ENCODE measurements at places on chromosomes 3 and 15.
A peak's percentile ranks its signal among the peaks of the same experiment; 100 is the strongest.

- no peak for DNase-seq
Measured at GRCh38 chr3:62718011-62718410, 157.2 kb downstream of the CADPS start.

- no peak for DNase-seq
Measured at GRCh38 chr3:85161544-85161943, 202.8 kb downstream of the CADM2 start.

GRCh38 chr3:62036726-62037125, 336.6 kb downstream of the FEZF2 start:
- DNase-seq: no peak

GRCh38 chr15:95557226-95558046, 773.1 kb upstream of the NR2F2 start:
- DNase-seq: no peak

DNA sequence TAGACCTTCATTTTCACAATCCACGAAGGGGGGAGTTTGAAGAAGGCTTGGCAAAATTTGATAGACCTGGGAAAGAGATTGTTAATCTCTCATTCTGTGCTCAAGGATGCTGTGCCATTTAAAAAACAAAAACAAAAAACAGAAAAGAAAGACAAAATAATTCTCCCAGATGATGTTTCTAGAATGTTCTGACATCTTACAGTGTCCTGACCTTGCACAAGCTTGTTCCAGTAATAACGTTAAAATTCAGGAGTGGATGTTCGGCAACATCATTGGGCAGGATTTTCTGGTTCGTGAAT, 79.9 kb downstream of the SMAD3 start:
- DNase-seq: no peak

GRCh38 chr3:169344465-169344864, 319.0 kb downstream of the MECOM start:
- no peak for DNase-seq

GRCh38 chr15:83613714-83614113, 40.2 kb upstream of the ADAMTSL3 start:
- no peak for DNase-seq

GRCh38 chr3:112364291-112364690, 31.3 kb downstream of the CD200 start:
- DNase-seq: no peak

GRCh38 chr3:28746990-28747389, 398.4 kb upstream of the AZI2 start:
- no peak for DNase-seq

DNA sequence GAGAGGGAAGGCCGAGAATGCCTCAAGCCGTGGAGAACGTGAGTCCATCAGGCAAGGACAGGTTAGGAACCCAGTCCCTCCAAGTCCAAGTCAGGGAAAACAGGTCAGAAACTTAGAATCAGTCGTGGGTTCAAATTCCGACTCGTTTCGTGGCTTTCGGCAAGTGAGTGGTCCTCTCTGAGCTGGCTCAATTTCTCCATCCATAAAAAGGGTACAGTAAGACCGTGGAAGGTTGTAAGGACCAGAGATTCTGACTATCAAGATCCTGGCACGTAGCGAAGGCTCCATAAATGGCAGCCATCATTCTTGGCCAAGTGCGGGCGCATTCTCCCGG, 604 bp upstream of the MED12L start:
- DNase-seq: no peak

DNA sequence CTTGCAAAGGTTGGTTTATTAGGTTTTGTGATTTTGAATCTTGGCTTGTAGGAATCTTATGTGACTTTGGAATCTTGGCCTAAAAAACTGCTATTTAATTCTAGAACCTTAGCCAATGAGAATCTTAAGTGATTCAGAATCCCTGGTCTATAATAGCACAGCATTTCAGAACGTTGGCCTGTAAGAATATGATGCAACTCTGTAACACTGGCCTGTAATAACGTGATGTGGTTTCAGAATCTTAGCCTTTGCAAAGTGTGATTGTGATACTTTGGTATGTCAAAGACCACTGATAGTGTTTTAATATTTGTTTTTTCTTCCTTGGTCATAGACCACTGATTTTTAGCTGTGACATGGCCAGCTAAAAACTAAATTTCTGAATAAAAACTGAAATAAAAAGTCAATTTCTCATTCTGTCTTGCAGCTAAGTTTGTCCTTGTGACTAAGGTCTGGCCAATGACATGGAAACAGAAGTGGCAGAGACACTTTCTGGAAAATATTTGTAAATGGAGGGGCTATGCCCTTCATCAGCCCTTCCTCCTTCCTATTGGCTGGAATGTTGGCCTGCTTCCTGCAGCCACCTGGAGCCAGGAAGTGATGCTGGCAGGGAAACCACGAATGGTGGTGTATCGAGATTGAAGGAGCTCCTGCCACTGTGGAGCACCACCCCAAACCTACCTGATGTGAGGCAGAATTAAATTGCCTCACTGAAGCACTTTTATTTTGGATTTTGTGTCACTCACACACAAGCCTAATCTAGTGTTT, 42.3 kb upstream of the CORO2B start:
- no peak for DNase-seq

- DNase-seq: no peak
Measured at GRCh38 chr3:151011427-151011826, 38.9 kb upstream of the CLRN1 start.

GRCh38 chr15:58386641-58387040, 45.1 kb upstream of the LIPC start:
- DNase-seq: no peak

DNA sequence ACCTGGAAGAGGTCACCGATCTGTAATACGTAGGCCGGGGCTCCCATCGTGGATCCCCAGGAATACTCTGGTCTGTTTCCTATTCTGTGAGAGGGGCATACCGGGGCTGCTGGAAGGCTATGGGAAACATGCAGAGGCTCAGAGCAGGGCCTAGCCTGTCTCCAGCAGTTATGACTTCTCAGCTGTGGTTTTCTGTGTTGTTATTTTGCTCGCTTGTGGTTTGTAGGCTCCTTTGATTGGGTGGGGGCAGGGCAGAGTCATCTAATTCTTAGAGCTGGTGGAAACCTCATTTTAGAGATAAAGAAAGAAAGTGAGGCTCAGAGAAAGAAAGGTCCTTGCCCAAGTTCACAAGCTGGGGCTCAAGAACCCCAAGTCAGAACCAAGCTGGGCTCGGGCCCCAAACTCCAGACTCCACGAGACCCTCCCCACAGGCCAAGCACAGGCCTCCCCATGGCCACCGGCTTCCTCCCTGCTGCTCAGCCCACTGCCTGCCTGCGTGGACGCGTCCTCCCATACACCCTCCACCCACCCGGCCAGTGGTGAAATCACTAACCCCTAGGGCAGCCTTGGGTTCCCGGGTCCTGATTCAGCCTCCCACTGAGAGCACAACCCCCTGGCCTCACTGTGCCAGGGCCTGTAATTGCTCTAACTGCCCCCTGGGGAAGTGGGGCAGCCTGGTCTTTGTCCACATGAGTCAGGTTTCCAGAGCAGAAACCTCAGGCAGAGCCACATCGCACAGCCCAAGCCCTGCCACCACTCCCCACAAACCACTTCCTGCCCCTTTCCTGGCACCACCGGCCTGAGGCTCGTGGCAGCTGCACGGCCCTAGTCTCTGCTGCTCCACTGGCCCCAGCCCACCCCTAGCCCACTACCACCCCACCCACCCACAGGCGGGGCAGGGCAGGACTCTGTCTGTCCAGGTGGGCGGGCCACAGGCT, 270.8 kb downstream of the UACA start:
- DNase-seq: peak; percentile 46

- no peak for DNase-seq
Measured at GRCh38 chr3:14295801-14296200, 106.6 kb upstream of the SLC6A6 start.

GRCh38 chr3:173401369-173401768, 3.8 kb downstream of the NLGN1 start:
- no peak for DNase-seq

DNA sequence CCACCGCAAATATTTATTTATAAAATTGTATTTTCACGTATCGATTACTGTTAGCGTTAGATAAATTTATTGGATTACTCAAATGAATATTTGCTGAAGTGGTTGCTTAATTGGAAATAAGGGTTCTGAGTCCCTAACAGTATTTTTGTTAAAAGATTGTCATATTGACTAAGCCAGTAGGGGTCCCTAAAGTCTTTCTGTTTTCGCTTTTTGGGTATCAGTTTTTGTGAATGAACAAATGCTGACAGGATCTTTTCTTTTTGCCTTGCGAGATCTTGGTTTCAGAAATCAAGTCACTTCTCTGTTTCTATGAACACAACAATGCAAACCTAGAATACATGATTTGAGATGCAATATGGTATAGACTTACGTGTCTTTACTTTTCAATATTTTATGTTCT, 7.1 kb downstream of the RAD51 start:
- no peak for DNase-seq

DNA sequence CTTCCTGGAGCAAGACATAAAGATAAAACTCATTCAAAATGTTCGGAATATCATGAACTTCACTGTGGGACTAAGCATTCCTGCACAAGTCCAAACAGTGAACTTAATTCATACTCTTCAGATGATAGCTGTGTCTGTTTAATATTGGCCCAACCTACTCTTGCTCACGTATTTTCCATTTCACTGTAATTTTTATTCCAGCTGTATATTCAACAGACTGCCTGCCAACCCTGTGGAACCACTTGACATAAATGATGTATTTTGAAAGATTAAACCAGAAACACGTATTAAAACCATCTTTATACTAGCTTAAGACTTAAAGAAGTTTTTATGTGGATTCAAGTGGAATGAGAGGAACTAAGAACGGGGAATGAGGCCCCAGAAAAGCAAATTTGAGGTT, 172.5 kb downstream of the TMEM108 start:
- DNase-seq: no peak

- no peak for DNase-seq
Measured at GRCh38 chr3:104909198-104909597, 457.5 kb upstream of the ALCAM start.

GRCh38 chr3:165796701-165797100, 40.5 kb downstream of the BCHE start:
- DNase-seq: no peak

- no peak for DNase-seq
Measured at GRCh38 chr3:36309092-36309491, 71.2 kb upstream of the STAC start.

GRCh38 chr15:89656116-89656815, 999 bp upstream of the KIF7 start:
- DNase-seq: no peak

DNA sequence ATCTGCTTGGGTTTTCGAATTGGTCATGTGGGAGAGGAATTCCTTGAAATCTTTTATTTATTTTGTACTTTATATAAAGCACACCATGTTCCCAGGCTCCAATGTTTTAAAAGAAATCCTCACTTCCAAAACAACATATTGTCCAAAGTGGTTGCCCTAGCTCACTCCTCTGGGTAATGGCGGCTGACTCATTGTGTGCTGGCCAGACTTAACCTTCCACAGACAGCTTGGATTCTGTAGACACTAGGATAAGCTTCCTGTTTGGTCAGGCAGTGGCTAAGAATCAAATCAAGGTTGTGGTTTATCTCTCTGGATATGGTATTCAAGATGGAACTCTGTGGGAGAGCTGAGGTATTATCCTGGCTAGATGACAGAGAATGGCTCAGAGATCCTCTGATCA, 55.8 kb upstream of the FAM98B start:
- no peak for DNase-seq

DNA sequence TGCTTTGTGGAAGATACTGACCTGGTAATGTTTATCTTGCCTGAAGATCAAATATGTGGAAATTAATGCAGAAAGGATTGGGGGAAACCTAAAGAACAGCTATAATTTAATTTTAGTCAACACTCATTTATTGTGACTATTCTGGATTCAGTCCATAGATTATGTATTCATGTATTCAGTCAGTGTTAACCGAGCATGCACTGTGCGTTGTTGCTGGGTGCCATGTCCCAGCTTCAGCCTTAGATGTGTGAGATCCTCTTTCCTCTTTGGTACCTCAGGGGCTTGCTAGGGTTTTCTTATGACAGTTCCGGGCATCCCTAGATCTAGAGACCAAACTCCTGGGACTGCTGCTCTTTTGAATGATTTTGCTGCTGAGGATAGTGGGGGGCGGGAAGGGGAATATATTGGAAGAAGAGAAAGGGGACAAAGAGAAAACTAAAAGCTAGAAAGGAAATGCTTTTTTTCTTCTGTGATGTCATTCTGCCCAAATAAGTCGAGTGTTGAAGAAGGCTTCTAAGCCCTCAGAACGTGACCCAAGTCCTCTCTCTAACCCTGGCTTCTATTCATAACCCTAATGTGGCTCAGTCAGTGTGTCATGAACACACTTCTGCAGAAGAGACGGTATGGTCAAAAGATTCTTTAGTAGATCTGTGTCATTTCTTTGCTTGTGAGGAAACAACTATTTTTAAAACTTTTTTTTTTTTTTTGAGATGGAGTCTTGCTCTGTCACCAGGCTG, 33.5 kb downstream of the STARD9 start:
- no peak for DNase-seq

- no peak for DNase-seq
Measured at GRCh38 chr15:48712546-48712945, 67.0 kb upstream of the FBN1 start.

DNA sequence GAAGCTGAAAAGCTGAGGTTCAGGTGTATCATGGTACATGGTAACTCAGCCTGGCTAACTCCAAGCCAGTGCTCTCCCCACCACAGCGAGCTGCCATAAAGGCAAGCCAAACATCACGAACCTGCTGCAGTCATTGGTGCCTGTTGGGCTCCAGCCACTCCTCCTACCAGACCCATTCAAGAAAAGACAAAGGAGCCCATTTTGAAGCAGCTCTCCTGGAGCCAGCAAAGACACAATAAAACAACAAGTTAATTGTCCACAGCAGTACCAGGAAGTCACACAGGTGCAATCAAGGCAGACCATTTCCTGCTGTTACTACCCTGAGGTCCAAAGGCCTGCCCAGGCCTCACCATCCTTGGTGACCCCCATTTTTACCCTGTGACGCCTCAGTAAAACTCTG, 77.6 kb downstream of the DAPK2 start:
- no peak for DNase-seq

DNA sequence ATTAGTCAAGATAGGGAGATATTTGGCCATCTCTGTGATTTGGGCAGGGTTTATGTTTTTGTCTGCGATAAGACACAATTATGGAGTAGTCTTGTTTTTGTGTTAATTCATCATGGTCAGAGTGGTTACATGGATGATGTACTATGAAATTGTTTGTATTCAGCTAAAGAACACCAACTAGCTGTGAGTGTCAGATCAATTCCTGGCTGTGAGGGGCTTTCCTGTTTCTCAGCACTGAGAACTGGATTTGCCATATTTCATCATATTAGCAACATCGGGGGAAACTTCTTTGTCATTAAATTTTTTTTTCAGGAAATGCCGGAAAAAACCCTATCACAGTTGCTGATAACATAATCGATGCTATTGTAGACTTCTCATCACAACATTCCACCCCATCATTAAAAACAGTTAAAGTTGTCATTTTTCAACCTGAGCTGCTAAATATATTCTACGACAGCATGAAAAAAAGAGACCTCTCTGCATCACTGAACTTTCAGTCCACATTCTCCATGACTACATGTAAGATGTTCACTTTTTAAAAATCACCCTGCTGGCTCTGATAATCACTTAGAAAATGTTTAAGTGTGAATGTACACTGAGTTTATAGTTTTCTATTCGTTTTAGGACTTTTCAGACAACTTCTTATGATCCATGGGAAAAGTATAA, 49.2 kb downstream of the PARP15 start:
- no peak for DNase-seq

- no peak for DNase-seq
Measured at GRCh38 chr3:172580680-172581401, 57.6 kb upstream of the TNFSF10 start.

Measured in activated CD8-positive, alpha-beta memory T cell treated with anti-CD3 and anti-CD28 coated beads for 1 hour (primary cell).